ENCODE measurements at places on chromosomes 13 and 19. TPM values are rescaled to one million over a fixed set of nuclear protein-coding genes. Genes with fewer than 3 reads are reported as not detected.

DNA sequence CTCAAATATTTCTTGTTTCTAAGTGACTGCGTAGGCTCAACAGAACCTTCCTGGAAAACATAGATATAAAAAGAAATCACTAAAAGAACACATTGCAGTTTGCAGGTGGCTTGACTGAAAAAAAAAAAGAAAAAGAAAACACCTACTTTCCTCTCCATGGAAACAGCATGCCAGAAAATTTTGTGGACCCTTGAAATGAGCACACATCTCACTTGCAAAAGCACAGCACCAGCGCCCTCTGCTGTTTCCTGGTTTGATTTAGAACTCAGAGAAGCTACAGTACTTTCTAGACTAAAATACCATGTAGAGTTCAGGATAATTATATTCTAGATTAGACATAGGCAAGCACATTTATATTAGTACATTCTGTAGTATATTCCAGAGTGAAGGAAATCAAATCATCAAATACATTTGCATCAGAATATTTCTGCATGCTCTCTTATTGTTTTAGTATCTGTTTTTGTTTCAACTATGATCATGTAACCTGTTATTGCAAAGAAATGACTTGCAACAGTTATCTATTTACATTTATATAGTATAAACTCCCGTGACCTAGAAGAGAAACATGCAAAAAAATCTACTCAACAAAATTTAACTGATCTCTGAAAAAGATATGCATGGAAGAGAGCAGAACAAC is 22.3 kb upstream of the XPO4 start:
- DNase-seq = peak; percentile 91

- DNase-seq = no peak
Measured at GRCh38 chr13:83824560-83824959, 57.7 kb downstream of the SLITRK1 start.

GRCh38 chr19:27741236-27741635 is 1471.7 kb downstream of the UQCRFS1 start:
- DNase-seq = peak; percentile 15

DNA sequence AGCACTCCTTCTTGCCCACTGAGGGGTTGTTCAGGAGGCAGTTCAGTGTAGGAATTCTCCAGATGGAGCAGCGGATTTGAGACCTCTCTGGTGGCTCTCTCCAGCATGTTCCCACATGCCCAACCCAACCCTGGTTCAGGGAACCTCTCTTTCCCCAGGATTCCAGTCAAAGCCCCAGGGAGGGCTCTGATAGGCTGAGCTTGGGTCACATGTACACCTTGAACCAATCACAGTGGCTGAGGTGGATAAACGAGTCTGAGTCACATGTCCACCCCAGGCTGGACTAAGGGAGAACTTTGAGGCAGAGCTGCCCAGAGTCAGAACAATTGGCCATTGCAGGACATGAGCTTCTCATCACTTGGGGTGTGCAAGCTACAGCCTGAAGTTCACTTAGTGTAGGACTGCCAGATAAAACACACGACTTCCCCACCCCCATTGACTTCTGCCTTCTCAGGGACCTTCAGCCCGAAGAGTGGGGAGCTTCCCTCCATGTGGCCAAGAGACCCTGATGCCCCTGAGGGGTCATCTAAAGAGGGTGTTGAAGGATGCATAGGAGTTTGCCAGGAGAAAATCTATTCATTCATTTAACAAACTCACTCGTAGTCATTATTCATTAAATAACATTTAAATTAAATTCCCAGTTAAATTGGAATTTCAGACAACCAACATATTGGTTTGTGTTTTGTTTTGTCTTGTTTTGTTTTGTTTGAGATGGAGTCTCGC is 4.0 kb upstream of the MAST3 start:
- no peak for DNase-seq

- no peak for DNase-seq
Measured at GRCh38 chr19:1748115-1748872, 5.0 kb upstream of the ONECUT3 start.

GRCh38 chr13:100714478-100714877 is 39.9 kb upstream of the TMTC4 start:
- DNase-seq = no peak

DNA sequence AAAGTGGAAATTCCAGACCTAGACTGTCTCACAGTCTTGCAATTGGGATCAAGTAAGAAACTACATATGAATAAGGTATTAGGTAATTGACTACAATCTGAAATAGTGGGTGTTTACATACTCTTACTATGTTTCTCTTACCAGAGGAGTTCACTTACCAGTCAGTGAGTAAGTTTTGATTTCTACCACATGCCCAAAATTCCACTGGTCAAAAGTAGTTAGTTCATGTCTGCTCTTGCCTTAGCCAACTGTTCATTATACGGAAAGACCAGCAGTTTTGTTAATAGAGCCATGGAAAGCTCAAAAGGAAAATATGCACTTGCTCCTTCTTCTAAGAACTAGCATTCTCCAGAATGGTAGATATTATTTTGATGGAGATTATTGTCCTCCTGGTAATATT is 490.8 kb downstream of the RFC3 start:
- no peak for DNase-seq

DNA sequence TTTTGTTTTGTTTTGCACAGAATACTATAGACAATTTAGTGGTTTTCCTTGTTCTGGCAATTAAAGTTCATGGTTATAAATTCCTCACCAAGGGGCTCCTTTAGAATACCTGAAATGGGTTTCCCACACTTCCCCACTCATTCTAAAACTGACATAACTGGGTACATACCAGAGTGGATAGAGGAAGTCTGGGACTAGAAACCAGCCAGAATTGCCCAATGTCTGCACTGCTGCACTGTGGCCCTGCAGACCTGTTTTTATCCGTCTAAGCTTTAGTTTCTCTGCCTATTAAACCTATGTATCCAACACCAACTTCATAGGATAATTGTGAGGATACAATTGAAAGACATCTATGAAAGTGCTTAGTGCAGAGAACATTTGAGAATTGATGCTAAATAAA is 498.6 kb downstream of the KCTD12 start:
- DNase-seq = no peak

GRCh38 chr13:44206434-44206833 is 167.2 kb upstream of the SERP2 start:
- DNase-seq = no peak

DNA sequence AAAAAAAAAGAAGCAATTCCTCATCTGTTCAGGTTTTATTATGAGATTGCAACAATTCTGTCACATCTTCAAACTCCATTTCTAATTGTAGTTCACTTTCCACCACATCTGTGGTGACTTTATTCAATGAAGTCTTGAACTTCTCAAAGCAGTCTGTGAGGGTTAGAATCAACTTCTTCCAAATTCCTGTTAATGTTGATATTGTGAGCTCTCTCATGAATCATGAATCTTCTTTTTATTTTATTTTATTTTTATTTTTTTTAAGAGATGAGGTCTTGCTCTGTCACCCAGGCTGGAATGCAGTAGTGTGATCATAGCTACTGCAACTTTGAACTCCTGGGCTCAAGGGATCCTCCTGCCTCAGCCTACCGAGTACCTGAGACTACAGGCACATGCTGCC is 19.6 kb downstream of the ARHGAP35 start:
- no peak for DNase-seq

Gene CCDC122
- 5.2 TPM for total RNA-seq

Gene ZNF536
- total RNA-seq = 43.2 TPM

Gene SAE1
- total RNA-seq = 41.8 TPM

Gene ZNF728
- 4.0 TPM for total RNA-seq

Gene ETV2
- 1.2 TPM for total RNA-seq

Gene DHPS
- 77.1 TPM for total RNA-seq

Gene SRRM5
- total RNA-seq = 0.58 TPM
